ENCODE measurements at places on chromosomes 2 and 18.

GRCh38 chr2:23121968-23122648 is 262.9 kb upstream of the KLHL29 start:
- no peak for DNase-seq

- no peak for DNase-seq
Observed at GRCh38 chr2:64699712-64700111, 46.0 kb upstream of the SERTAD2 start.

- DNase-seq, result no peak
Observed at GRCh38 chr2:85853499-85854165, 35.2 kb downstream of the ST3GAL5 start.

- DNase-seq, result no peak
Observed at GRCh38 chr18:3218819-3219218, 949 bp downstream of the MYOM1 start.

DNA sequence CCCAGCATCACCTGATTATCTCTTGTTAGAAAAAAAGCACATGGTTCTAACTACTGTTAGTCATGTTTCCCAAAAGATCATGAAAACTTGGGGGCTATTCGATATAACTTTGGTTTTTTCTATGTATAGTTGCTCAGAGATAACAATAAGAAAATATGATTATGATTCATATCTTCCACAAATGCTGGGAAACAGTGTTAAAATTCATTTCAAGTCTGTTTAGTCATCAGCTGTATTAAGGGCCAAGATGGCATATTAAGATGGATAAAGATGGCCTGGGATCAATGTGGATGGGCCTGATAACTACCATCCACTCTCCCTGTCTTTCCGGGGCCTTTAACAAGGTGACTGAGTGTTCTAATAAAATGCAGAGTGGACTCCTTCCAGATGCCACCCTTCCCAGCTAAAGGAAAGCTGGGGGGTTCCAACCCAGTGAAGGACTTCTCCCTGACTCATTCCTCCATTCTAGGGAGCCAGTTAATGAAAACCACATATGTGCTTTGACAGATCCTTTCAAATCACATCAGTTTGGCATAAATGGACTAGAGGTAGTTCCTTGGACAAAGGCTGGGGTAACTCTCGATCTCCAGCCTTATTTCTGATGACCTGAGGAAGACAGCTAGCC is 221.6 kb downstream of the VAPA start:
- DNase-seq, result no peak

DNA sequence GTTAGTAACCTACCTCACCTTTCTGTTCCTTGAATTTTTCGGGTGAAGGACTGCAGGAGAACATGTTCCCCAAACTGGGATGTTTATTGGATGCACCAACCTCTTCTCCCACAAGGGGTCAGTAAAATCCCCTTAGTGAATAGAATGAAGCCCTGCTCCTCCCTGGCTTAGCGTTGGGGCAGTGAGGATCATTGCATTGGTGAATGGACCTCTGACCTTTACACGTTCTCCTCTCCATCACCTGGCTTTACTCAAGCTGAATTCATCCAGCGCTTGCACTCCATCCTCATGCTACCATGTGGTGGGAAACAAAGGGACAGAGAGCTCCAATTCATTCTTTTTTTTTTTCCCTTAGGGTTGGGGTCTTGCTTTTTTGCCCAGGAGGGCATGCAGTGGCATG is 157.2 kb downstream of the MIB1 start:
- DNase-seq, result no peak

DNA sequence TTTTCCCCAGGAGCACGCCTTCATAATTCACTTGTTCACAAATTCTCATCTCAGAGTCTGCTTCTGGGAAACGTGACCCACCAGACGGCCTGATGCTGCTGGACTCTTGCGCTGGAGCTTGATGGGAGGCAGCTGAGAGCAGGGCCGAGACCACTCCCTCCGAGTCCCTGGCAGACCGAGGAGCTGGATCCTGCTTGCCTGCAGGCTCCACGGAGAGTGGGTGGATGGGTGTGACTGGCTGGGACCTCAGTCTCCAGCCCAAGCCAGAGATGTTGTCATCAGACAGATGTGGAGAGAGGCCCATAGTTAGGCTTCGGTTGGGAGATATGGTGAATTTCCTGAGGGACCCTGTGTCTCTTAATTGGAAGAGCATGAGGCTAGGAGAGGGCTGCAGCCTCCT is 76.4 kb downstream of the TSN start:
- DNase-seq, result no peak

DNA sequence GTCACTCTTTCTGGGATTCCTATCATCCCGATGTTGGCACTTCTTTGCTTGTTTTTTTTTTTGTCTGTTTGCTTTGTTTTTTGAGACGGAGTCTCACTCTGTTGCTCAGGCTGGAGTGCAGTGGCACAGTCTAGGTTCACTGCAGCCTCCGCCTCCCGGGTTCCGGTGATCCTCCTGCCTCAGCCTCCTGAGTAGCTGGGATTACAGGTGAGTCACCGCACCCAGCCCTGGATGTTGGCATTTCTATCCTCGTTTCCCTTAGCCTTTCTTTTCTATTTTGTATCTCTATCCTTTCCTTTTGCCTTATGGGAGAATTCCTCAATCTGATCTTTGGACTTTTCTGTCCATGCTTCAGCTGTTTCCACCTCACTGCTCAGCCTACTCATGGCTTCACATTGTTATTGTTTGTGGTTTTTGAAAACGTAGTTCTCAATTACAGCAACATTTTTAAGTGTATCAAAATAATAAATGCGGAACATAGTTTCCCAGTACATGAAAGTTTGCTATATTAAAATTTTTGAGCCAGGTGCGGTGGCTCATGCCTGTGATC is 62.1 kb upstream of the ZNF516 start:
- no peak for DNase-seq

- DNase-seq, result no peak
Observed at GRCh38 chr2:74290466-74291217, 52.6 kb downstream of the SLC4A5 start.

DNA sequence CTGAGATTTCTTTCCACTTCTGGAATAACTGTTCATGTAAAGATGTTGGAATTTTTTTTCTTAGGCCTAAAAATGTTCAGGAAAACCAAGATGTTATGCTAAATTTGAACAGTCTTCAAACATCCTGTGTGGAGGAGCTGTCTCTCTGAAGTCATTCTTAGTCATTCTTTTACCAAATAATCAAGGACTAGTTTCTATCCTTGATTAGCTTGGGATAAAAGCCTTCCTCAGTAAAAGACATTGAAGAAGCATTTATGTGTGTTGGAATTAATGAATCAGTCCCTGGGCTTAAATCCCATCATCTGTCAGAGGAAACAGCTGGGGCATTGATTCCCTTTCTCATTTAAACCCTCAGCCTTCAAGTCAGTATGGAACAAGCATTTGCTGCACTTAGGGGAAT is 300.1 kb upstream of the NXPH2 start:
- no peak for DNase-seq

- no peak for DNase-seq
Observed at GRCh38 chr18:27942706-27943105, 234.2 kb downstream of the CDH2 start.

DNA sequence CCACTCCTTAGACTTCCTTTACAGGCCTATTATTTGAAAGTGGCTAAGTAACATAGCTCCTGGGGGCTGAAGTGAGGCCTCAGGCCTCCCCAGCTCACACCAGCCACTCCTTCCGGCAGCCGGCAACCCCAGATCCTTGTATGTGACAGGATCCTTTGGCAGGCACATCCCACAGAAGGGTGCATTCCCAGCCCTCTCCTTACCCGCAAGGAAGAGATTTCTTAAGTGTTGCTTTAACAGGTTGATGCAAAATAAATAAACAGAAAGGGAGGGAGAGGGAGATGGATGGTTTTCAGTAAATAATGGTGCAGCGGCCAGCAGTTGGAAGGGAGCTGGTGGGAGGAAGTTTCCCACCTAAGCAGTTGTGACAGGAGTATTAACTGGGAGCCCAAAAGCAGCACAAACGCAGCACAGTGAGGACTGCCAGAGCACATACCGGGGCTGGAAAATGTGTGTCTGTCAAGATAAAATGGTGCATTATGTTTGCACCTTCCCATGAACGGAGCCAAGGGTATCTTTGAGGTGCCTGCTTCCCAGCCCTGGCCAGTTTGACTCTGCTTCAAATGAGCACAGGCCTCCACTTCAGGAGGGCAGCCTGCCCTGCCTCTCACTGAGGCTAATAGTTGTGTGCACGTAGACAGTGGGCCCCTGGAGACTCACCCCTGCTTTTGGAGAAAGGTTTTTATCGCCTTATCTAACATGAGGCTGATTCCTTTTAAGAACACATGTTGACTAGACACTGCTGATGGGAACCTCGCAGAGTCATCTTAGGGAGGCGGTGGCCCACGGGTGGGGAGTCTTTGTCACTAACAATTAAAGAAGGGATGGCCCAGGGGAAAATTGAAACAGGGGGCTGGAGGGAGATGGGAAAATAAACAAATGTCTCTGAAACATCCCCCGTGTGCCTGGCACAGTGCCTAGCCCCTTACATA is 32.8 kb downstream of the NRP2 start:
- no peak for DNase-seq

- no peak for DNase-seq
Observed at GRCh38 chr18:56696966-56697365, 45.8 kb downstream of the WDR7 start.

- no peak for DNase-seq
Observed at GRCh38 chr18:31760695-31761094, at the start of gene SLC25A52. SLC25A52 (minus strand) TSS chr18:31760880; CDS start chr18:31760661, 219 bp downstream.

DNA sequence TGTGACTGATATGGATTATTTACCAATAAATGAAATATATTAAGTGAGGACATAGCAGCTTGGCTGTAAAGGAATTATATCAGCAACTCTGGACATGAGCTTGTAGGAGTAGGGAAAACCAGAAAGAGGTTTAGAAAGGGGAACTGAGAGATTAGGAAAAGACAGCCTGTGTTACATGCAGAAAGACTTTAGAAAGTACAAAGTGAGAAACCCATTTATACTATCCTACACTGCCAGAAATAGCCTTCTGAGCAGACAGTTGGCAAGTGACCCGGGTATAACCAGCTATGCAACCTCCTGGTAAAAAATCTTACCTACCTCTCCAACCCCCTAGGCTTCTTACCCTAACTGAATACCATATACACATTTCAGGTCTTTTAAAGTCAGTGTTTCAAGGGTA is 134.1 kb downstream of the ANKRD44 start:
- DNase-seq, result no peak

- no peak for DNase-seq
Observed at GRCh38 chr2:74328074-74328473, 15.1 kb downstream of the SLC4A5 start.

GRCh38 chr2:197777823-197778407 is 7.2 kb downstream of the BOLL start:
- no peak for DNase-seq

DNA sequence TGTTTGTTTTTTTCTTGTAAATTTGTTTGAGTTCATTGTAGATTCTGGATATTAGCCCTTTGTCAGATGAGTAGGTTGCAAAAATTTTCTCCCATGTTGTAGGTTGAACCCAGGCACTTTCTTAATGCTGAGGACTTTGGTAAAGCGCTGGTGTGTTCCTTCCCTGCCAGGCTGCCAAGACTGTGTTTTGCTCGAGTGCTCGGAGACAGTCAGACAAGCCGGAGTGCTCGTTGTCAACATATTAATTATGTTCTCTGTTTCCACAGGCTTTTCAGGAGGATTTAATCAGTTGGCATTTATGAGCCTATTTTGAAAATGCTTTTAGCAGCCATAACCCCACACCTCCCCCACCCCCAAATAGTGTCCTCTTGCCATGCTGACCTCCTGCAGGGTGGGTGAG is 6.4 kb downstream of the MTCL1 start:
- DNase-seq, result no peak

DNA sequence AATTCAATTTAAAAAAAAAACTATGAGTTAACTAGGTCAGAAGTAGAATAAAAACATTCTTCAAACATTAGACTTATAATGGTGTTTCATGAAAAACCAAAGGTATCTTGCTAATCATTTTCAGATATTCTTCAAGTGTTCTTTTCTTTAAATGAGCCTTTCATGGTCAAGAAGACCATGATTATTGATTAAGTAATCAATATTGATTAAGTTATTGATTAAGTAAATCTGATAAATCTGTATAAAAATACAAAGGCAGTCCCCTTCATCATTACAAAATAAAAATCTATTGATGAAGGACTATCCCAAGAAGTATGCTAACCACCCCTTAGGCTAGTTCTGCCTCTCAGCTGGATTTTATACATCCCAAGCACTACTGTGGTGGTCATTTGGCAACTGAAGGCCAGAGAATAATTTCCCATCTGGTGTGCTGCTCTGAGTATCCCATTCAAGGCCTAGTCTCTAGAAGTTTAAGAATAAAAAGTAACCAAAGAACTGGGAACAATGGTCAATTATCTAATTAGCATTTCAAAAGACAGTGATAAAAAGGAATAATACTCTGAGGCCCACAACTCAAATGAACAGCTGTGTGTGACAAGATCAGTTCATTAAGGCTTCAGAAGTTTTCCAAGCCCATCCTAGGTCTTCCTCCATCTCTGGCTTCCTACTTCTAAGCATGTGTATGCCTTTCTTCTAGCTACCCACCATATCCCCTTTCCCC is 63.5 kb downstream of the TCF4 start:
- no peak for DNase-seq

GRCh38 chr2:24984912-24985311 is 13.2 kb upstream of the DNAJC27 start:
- DNase-seq, result no peak

DNA sequence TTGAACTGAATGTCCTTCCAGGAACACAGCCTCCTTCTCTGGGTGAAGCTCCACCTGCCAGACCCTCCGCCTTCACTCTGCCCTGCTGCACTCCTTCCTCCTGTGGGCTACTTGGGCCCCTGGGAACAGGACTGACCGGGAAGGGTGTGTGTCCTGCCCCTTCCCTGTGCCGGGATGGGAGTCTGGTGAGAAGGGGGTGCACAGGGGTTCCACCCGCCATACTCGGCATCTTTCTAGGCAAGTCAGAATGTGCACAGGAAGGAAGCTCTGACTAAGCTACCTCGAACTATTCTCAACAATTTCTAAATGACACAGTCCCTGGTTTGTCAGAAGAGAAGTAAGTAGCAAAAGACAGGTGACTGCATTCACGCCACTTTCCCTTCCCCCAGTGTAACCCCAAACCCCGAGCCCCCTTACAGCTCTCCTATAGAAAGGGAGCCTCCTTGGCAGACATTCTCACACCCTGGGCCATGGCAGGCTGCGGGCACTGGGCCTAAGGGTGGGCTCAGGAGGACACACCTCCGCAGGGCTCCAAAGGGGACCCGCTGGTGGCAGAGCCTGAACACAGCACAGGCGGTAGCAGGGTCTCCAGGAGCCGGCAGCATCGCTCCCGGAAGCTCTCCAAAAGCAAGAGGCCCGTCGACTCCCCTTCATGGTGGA is 184.1 kb downstream of the HDAC4 start:
- DNase-seq, result no peak

Data from stimulated activated CD8-positive, alpha-beta memory T cell treated with anti-CD3 and anti-CD28 coated beads, Interleukin-12 subunit alpha, Interleukin-12 subunit beta, amount 100 ng/mL, for 4 hours (primary cell).